ENCODE measurements at places on chromosomes 12 and 14. TPM values are rescaled to one million over a fixed set of nuclear protein-coding genes. Genes with fewer than 3 reads are reported as not detected.

Gene KCNK13
- 0.81 TPM for total RNA-seq

Gene FAM234B
- 9.6 TPM for total RNA-seq

Gene CCDC88C
- total RNA-seq: 34.1 TPM

Gene YARS2
- 10.9 TPM for total RNA-seq

Gene MAP3K9
- total RNA-seq: 12.0 TPM

DNA sequence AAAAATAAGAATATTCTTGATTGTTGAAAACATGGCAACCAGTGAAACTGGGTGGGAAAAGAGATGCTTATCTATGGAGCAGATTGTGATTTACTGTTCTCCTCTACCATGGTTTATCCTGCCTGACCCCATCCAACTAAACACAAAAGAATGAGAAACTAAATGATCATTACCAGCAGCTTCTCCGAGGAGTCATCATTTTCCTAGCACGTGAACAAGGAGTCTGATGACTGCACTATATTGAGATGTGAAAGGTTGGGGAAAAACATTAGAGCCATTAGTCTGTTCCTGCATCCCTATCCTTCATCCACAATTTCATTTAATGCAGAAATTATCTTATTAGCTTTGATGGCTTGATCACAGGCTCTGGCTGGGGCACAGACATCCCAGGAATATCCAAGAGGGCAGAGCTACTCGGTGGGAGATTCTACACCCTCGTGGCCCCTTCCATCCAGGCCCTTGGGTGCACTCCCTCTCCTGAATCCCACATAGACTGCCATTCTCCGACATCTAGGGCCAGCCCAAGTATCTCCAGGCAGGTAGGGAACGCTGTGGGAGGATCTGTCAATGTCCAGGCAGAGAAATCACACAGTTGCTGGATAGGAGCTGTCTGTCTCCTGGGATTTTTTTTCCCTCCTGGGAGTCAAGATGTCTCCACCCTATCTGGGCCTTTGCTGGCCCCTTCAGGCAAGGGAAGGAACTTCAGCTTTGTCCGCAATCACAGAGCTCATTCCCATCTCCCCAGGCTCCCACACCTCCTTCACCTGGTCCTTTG lies 43.3 kb upstream of the DHRS4 start:
- no peaks in the 10 kb centered on the region for H3K4me1 ChIP-seq
- H3K36me3 ChIP-seq: no peaks in the 10 kb centered on the region
- no peak for DNase-seq
- no peak overlapping the region for H3K4me3 ChIP-seq
- no peak overlapping the region for H3K27ac ChIP-seq
- H3K27me3 ChIP-seq: no peaks in the 10 kb centered on the region

DNA sequence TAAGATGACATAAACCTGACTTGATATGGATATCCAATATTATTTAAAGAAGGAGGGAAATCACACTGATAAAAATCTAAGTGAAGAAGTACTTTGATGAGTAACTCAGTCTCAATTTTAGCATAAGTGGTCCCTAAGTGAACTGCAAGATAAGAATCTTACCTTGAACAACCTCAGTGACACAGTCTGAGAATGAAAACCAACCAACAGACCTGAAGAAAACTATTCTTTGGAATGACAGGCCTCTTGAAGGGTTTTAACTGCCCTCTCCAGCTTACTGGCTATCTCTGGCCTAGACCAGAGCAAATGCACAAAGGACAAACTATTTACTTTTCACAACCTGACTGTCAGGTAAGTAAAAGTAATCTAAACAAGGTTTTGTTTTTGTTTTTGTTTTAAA lies 44.7 kb downstream of the CPM start:
- H3K4me1 ChIP-seq: peaks cover 6% of the 10 kb centered on the region
- no peak overlapping the region for H3K27ac ChIP-seq
- DNase-seq: no peak

DNA sequence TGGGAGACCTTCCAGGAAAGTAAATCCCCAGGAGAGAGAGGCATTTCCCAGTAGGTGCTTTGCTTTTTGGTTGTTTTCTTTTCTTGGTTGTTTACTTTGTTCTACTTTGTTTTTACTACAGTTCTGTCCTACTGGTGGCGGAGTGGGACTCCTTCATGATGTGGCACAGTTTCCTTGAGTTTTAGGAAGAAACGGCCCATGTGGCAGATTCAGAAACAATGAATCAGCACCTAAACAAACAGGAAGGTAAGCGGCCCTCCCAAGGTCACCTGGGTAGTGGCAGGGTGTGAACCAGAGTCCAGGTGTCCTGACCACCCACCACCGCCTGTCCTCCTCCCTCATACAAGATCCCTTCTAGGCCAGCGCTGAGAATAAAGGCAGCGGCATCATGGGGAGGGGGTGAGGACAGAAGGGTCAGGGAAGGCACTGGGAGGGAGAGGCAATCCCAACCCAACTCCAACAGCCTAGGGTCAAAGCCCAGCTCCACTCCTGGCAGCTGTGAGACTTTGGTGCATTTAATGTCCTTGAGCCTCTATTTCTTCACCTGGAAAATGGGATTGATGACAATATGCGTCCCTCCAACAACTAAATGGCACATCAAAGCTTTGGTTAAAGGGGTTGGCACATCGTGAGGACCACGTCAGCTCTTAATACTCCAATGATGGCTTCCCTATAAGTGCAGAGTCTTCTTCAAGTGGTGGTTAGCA lies 111.5 kb upstream of the BCL2L14 start:
- no peaks in the 10 kb centered on the region for H3K27me3 ChIP-seq
- no peak overlapping the region for H3K27ac ChIP-seq
- no peaks in the 10 kb centered on the region for H3K36me3 ChIP-seq

- H3K27me3 ChIP-seq: no peaks in the 10 kb centered on the region
- no peak overlapping the region for H3K27ac ChIP-seq
- no peak overlapping the region for H3K4me3 ChIP-seq
- no peak for DNase-seq
- H3K4me1 ChIP-seq: peaks cover 8% of the 10 kb centered on the region
- no peaks in the 10 kb centered on the region for H3K36me3 ChIP-seq
These were observed 36.4 kb upstream of the NCOR2 start for GRCh38 chr12:124603831-124604251.

DNA sequence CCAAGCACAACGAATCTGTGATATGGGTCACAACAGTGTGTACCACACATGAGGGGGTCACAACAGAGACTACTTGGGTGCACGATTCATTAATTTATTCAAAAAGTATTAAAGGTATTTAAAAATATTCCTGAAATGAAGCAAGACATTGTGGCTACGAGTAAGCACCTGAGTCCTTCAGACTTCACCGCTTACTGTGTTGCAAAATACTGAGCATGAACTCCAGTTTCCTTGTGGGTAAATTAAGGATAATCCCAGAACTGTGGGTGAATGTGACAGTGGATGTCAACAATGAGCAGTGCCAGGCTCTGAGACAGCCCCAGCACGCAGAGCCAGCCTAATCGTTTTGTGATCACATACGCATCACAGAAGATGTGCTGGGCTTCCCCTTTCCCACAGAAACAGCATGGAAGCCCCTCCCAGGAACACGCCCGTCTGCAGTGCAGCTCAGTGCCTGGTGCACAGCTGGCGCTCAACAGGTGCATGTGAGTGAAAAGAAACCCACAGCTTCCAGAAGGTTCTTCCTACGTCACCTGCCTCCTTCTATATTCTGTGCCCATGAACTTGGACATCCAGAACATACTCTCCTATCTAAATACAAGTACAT lies 29.1 kb downstream of the CDC42BPB start:
- no peak overlapping the region for H3K4me3 ChIP-seq
- H3K27ac ChIP-seq: no peak overlapping the region
- no peaks in the 10 kb centered on the region for H3K36me3 ChIP-seq
- peaks cover 20% of the 10 kb centered on the region for H3K4me1 ChIP-seq
- no peaks in the 10 kb centered on the region for H3K27me3 ChIP-seq

- no peak for DNase-seq
- no peak overlapping the region for H3K27ac ChIP-seq
- H3K27me3 ChIP-seq: no peaks in the 10 kb centered on the region
- H3K4me3 ChIP-seq: no peak overlapping the region
- no peaks in the 10 kb centered on the region for H3K36me3 ChIP-seq
- no peaks in the 10 kb centered on the region for H3K4me1 ChIP-seq
These were observed 29.6 kb downstream of the VRK1 start for GRCh38 chr14:96826818-96827217.

DNA sequence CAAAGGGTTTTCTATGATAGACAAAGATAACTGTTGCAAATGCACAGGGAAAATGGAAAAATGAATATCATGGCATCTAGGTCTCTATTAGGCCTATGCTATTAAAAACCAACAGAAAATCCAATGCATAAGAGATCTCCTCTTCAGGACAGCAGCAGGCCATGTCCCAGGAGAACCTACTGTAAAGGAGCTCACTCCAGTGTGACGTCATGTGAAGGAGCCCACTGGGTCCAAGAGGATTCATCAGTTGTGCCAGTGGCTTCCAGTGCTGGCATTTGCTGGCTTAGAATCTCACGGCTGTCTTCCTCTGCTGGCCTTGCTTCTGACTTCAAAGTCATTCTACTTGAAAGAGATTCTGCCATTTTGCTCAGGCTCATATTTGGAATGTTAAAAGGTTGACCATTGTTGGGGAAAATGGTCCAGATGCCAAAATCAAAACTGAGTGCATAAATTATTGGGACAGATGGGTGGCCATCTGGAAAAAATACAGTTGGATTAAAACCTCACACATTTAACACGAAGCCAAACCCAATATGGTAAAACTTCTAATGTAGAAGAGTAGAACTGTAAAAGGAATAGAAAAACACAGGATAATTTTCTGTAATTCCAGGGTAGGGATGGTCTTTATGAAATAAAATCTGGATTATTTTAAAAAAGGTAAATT lies 75.4 kb upstream of the ARID2 start:
- no peak overlapping the region for H3K27ac ChIP-seq
- H3K4me1 ChIP-seq: no peaks in the 10 kb centered on the region
- no peak overlapping the region for H3K4me3 ChIP-seq
- DNase-seq: no peak
- no peaks in the 10 kb centered on the region for H3K27me3 ChIP-seq
- no peaks in the 10 kb centered on the region for H3K36me3 ChIP-seq

DNA sequence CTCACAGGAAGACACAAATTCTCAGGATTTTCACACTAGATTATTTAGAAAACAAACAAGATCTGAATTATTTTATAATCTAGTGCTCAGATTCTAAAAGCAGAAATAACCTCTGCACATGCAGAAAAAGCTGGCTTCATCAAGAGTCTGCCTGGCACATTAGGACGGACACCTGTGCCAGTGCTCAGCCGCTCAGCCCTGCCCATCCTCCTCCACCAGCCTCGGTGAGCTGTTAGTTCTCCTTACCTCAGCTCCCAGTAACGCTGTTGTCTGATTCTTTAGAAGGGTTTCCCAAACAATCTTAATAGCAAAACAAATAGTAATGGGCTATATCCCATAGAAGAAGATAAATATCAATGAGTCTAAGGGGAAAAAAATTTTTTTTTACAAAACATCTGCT lies 27.7 kb downstream of the DUSP16 start:
- H3K36me3 ChIP-seq: no peaks in the 10 kb centered on the region
- no peak for DNase-seq
- peaks cover 12% of the 10 kb centered on the region for H3K4me1 ChIP-seq
- H3K27ac ChIP-seq: no peak overlapping the region

- no peaks in the 10 kb centered on the region for H3K27me3 ChIP-seq
- peaks cover 30% of the 10 kb centered on the region for H3K4me1 ChIP-seq
- H3K4me3 ChIP-seq: peak overlapping the region; percentile 82
- DNase-seq: no peak
- H3K36me3 ChIP-seq: no peaks in the 10 kb centered on the region
- H3K27ac ChIP-seq: peak overlapping the region; percentile 89
These were observed 944 bp downstream of the TXNRD1 start for GRCh38 chr12:104216521-104216924.

DNA sequence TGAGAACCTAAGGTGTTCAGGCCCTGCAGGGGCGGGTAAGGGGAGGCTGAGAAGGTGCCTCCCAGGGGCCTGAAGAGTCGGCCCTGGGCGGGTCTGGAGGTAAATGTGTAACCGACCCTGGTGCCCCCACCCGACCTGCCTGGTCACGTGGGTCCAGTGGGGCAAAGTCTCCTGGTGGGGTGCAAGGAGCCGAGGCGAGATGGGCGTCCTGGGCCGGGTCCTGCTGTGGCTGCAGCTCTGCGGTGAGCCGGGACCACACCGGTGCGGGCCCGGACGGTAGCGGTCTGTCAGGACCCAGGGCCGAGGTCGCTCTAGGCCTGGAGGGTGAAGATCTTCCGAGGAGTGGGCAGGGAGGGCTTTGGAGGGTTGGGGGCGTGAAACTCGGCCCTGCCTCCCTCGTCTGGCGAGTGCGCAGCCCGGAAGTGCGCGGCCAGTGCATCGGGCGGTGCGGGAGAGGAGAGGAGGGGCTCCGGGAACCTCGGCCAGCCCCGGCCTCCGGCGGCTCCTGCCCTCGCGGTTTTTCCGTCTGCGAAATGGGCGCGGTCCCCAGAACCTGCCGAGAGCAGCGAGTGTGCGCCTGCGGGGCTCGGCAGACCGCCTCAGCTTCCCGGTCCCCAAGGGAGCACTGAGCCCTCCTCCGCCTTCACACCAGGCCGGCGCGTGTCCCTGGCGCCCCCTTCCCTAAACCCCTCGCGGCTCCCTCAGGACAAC lies at the start of gene AMN:
Gene AMN, plus strand, starts transcription at position 174 of the 711 bp plus-strand sequence. Its CDS starts 26 bp downstream, at position 200.
- peak within 1 kb of the TSS; percentile 17 for H3K4me3 ChIP-seq
- DNase-seq: no peak
- peaks cover 36% of the 10 kb centered on the region for H3K27me3 ChIP-seq
- H3K36me3 ChIP-seq: no peaks in the 10 kb centered on the region

GRCh38 chr14:22491683-22492621 lies 97.1 kb downstream of the DAD1 start:
- no peaks in the 10 kb centered on the region for H3K4me1 ChIP-seq
- H3K27me3 ChIP-seq: no peaks in the 10 kb centered on the region
- no peak overlapping the region for H3K4me3 ChIP-seq
- peak overlapping the region; percentile 32 for H3K27ac ChIP-seq
- DNase-seq: no peak

DNA sequence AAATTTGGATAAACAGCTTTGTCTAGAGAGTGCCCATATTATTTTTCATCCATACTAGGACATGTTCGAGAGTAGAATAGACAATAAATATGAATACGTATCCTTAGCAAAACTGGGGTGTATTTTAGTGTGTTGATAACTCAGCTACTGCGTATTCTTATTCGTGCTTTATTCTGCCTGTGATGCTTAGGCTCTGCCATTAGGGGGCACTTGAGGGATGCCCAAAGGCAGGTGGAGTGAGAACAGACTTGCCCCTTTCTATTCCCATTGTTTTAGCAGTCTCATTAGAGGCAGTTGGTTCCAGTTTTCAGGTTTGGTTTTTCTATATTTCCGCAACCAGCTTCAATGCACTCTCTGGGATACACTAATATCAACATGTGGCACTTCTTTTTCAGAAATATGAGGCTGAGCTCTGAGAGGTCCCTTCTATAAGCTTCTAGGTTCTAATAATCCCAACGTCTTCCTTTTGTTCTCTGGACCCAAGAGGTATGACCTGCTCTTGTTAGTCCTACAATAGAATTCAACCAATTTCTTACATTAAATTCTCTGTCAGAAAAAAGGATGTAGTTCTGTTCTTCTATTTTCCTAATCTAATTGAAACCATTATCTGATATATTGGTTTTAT lies 985.7 kb upstream of the FBXO33 start:
- no peaks in the 10 kb centered on the region for H3K4me1 ChIP-seq
- DNase-seq: no peak
- no peaks in the 10 kb centered on the region for H3K36me3 ChIP-seq
- H3K27me3 ChIP-seq: no peaks in the 10 kb centered on the region
- no peak overlapping the region for H3K4me3 ChIP-seq
- H3K27ac ChIP-seq: no peak overlapping the region

GRCh38 chr12:46152456-46152855 lies 116.4 kb downstream of the SLC38A1 start:
- H3K4me1 ChIP-seq: no peaks in the 10 kb centered on the region
- no peak overlapping the region for H3K4me3 ChIP-seq
- no peak overlapping the region for H3K27ac ChIP-seq
- H3K36me3 ChIP-seq: no peaks in the 10 kb centered on the region

Measured in upper lobe of right lung (tissue), 1 donor.